ENCODE measurements at places on chromosomes 4 and X.

GRCh38 chr4:126986005-126986404 is 646.8 kb upstream of the INTU start:
- DNase-seq = no peak

DNA sequence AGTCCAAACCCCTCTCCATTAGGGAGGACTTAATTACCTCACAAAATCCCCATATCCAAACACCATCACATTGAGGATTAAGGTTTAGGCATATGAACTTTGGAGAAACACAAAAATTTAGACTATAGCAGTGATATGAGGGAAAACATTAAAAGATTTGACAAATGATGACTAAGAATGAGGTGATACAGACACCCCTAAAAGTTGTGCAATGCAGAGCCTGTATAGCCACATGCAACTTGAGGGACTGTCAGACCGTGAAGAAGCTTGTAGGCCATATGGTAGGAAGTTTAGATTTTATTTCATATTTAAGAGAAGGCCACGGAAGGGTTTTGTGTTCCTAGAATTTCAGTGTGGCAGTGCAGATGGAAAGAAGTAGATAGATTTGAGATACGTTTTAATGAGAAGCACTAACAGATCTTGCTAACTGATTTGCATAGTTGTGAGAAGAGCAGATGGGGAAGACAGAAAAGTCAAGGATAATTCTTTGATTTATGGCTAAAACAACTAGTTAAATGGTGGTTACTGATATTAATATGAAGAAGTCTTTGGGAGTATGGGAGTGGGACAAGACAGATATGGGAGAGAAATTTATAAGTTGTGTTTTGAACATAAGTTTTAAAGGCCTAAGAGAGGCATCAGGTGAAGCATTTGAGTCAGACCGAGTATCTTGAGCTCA is 5.5 kb upstream of the FIP1L1 start:
- no peak for DNase-seq

DNA sequence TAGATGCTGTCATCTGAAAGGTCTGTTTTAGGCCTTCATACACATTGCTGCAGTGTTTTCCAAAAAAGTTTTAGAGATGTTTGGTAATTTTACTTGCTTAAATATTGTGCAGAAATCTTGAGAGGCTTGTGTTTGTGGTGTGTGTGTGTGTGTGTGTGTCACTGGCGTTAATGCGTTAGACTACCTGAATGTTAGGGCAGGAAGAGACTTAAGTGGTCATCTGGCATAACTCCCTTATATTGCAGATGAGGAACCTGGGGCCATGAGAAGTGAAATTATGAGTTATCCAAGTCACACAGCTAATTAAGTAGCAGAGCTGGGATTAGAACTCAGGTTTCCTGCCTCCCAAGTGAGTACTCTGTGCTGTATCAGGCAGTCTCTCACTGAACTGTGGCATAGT is 1.4 kb downstream of the LSM6 start:
- DNase-seq = no peak

- peak; percentile 21 for DNase-seq
Observed at GRCh38 chr4:142428715-142429114, 417.4 kb downstream of the INPP4B start.

- no peak for DNase-seq
Observed at GRCh38 chr4:102334624-102335023, 10.7 kb downstream of the SLC39A8 start.

GRCh38 chr4:160194716-160195115 is 1091.8 kb downstream of the RAPGEF2 start:
- DNase-seq = no peak

- no peak for DNase-seq
Observed at GRCh38 chr4:147044241-147044640, 98.6 kb upstream of the TTC29 start.

- DNase-seq = peak; percentile 11
Observed at GRCh38 chrX:85851418-85851817, 195.9 kb downstream of the CHM start.

DNA sequence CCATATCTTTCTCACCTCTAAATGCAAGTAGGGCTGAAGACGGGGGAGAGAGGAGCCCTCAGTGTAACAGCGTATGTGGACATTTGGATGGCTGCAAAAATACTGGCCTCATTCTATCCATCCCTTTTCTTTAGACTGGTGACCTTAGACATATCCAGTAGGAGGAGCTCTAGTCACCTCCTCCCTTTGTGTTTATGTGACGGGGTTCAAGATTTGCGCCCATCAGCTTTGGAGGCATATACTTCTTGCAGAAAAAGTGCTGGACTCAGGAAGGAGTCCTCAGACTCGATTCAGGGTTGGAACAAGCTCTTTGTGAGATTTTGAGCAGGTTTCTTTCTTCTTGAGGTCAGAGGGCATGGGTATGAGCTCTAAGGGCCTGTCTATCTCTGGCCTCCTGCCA is 86.2 kb downstream of the MAMLD1 start:
- peak; percentile 31 for DNase-seq

DNA sequence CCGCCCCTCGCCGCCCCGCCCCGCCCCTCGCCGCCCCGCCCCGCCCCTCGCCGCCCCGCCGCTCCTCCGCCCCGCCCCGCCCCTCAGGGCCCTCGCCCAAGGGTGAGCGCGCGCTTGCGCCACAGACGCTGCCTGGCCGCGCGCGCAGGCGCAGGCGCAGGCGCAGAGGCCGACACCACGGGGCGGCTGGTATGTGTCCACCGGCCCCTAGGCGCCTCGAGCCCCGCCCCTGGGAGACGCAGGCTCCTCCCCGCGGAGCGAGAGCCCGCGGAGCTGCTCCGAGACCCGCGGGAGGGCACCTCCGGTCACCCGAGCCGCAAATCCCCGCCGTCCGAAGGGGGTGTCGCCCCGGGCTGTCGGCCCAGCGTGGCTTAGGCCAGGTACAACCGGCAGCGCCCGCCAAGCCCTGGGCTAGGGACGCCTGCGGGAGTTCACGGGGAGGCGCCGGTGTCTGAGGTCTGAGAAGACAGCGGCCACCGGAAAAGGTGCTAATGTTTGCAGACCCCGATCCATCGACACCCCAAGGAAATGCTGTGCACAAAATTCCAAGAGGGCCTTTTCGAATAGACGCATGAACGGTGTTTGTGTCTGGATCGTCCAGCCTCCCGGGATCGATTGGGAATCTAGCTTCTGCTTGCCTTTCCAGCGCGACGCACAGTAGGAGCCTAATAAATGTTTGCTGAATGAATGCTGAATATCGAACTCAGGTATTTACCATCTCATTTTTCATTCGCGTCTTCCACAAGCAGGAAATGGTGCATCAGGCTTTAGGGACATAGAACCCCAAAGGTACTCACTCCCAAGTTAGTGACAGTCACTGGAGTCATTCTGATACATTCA is 473 bp upstream of the CCNQ start:
- peak; percentile 91 for DNase-seq

DNA sequence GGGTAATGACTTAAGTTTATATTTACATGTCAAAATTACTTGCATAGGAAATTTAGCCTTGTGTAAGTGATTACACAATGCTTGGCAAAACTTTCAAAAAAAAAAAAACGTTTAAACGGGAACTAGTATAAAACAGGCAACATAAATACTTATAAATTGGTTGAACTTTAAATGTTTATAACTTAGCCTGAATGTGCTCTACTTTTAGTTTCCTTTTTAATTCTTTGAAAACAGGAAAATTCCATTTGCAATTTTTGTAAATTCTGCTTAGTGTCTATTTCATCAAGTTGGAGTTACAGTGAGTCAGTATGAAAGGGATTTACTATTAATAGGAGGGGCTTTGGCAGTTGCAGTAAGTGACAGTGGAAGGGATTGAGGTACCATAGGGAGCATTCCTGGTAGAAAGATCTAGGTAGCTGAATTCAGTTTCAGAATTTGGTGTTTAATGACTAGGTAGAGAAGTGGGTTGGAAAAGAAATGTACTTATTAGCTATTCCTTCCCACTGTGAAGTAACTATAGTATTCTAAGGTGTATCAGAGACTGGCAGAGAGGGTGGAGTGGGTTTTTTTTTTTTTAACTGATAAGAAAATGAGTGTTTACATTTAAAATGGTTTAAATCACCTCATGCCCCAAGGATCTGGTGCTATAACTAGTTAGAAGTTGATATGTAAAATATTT is 2.8 kb downstream of the STAG2 start:
- no peak for DNase-seq

- DNase-seq = no peak
Observed at GRCh38 chr4:141047228-141047884, 85.9 kb downstream of the RNF150 start.

DNA sequence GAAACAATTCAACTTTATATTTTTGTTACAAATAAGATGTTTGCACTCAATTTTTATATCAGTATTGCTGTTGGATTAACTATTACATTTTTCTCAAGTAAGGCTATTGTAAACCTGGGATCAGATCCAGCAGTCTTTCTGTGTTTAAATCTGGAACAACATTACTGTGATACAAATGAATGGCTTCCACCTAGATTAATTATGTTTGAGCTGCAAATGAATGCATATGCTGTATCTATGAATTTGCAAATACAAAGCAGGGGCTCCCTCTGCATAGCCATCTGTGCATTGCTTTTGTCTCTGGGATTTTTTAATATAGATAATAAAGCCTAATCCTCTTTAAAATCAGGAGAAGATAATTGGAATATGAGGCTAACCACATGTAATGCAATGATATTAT is 69.8 kb upstream of the NEIL3 start:
- no peak for DNase-seq

- peak; percentile 8 for DNase-seq
Observed at GRCh38 chr4:78032446-78032845, 24.7 kb upstream of the FRAS1 start.

- DNase-seq = no peak
Observed at GRCh38 chr4:4426511-4427120, 39.7 kb downstream of the NSG1 start.

- DNase-seq = no peak
Observed at GRCh38 chr4:4419896-4420295, 33.0 kb downstream of the NSG1 start.

GRCh38 chr4:73244945-73245601 is 13.5 kb downstream of the ANKRD17 start:
- no peak for DNase-seq

GRCh38 chr4:1728061-1728980 is 7.0 kb downstream of the TACC3 start:
- DNase-seq = no peak

GRCh38 chr4:108393890-108394472 is 225.2 kb upstream of the LEF1 start:
- DNase-seq = no peak

DNA sequence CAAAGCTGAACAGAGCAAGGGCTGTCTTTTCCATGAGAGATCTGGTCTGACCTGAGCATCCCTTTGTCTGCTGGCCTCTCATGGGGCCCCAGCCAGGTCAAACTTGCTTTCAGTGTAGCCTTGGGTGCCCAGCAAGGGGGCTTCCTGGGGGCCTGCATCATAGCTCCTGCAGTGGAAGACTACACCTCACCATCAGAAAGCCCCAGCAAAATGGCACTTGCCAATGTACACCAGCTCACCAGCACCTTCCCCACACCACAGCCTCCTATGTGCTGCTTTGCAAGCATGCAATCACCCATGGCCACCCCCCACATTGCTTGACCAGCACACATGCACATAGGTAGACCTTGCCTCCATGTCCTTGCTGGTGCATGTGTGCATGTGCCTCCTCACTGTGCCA is 1478.1 kb downstream of the FSTL5 start:
- no peak for DNase-seq

GRCh38 chr4:1533501-1534064 is 127.3 kb upstream of the NKX1-1 start:
- DNase-seq = no peak

DNA sequence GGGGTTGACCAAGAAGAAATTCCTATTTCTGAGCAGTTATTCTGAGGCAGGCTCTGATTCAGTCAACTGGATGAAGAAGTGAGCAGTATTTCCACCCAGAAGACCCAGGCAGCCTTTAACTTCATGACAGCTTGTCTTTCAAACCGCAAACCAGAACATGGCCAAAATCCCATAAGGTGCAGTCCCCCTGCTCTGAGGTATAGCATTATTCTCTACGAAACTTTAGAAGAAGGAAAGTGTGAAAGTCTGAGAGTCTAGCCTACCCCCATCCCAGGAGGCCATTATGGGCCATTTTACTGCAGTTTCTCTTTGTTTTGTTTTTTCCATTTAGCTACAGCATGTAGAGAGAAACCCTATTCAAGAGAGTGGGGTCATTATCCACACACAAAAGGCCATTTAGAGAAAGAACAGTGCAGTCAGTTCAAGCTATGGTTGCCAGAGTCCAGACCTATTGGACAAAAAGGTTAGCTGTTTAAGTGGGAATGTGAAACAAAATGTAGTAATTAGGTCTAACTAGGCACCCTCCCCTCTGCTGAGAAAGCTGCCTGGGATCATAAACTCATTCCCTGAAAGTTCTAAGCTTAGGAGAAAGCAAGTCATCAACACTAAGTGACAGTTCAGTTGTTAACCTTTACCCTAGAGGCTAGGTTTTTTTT is 52.1 kb upstream of the RASGEF1B start:
- DNase-seq = no peak

- DNase-seq = no peak
Observed at GRCh38 chr4:173386751-173387150, 12.2 kb downstream of the SCRG1 start.

DNA sequence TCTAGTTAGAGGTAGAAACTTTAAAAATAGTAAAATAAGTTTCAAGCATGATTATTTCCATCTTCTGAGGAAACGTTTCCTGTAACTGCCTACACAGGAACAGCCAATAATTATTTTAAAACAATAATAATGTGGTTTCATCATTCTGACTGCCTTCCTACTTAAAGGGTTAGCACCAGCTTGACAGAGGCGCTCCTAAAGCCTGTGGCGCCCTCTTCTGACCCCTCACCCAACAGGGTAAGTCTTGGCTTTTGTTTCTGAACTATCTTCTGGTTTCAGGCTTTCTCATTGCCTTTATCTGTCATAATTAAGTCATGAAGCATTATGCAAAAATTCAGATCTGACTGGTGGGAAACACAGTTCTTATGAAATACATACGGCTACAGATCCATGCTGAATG is 96.7 kb downstream of the ITM2A start:
- peak; percentile 21 for DNase-seq

GRCh38 chrX:103878466-103879122 is 46.5 kb upstream of the RAB9B start:
- peak; percentile 27 for DNase-seq

GRCh38 chr4:153143527-153144348 is 60.5 kb upstream of the TRIM2 start:
- DNase-seq = no peak

- no peak for DNase-seq
Observed at GRCh38 chrX:121456315-121456714, 408.9 kb downstream of the GLUD2 start.

DNA sequence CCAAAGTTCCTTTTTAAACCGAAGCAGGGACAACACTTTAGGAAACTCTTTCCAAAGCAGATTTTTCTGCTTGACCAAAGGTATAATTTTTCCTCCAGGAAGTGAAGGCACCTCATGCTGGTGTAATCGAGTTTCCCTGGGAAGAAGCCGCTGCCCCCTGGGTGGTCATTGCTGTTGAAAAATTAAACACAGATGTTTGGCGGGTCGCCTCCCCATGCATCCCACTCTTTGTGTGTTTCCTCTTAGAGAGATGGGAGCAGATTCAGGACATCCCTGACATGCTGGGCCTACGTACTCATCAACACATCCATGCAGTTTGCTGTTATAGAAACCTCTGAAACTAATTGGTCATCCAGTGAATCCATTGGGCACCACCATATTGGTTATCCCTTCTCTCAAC is 179.2 kb upstream of the HCCS start:
- DNase-seq = no peak
